ENCODE measurements at places on chromosomes 16 and 17.

DNA sequence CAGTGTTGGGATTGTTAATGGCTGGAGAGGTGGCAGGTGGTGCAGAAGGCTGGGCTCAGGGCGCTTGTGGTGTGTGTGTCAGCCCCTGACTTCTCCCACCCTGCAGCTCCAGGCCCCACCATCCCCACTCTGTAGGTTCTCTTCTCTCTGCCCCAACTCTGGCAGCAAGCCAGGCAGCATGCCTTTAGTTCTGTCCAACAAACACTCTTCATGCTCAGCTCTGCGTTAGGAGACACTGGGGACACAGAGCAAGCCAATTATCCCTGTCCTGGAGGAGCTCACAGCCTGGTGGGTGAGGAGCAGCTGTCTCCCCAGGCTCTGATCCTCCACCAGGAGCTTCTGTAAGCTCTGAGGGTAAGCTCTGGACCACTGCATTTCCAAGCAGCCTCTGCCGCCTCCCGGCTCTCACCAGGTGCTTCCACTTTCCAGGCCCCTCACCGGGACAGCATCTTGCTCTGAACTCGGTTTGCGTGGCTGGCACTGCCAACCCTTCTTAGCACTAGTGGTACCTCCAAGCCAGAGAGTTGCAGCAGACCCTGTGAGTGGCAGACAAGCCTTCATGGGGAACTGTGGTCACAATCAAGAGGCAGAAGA, 34.3 kb upstream of the WSCD1 start:
- peaks cover 8% of the 10 kb centered on the region for H3K27me3 ChIP-seq
- H3K4me1 ChIP-seq, result no peaks in the 10 kb centered on the region
- no peaks in the 10 kb centered on the region for H3K36me3 ChIP-seq
- no peak overlapping the region for H3K27ac ChIP-seq
- H3K4me3 ChIP-seq, result no peak overlapping the region

GRCh38 chr17:62566996-62567578, 60.4 kb upstream of the MRC2 start:
- DNase-seq, result no peak
- peaks cover 8% of the 10 kb centered on the region for H3K36me3 ChIP-seq
- H3K27ac ChIP-seq, result no peak overlapping the region
- no peaks in the 10 kb centered on the region for H3K4me1 ChIP-seq

DNA sequence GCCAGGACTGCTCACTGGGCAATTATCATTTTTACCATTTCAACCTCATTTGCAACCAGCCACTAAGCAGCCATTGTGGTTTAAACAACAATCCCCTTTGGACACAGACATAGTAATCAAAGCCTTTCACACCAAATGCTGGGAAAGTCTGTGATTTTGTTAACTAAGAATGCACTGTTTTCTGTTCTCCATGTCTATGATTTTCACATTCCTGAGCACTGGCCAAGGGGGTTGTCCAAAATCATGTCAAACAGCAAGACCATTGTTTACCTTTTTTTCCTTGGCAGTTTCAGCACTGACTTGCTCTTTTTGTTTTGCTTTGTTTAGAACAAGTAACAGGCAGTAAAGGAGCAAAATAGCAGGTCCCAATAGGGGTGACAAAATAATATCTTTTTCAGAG, 106.3 kb upstream of the SIAH1 start:
- H3K4me1 ChIP-seq, result no peaks in the 10 kb centered on the region
- H3K27ac ChIP-seq, result no peak overlapping the region
- no peak for DNase-seq

DNA sequence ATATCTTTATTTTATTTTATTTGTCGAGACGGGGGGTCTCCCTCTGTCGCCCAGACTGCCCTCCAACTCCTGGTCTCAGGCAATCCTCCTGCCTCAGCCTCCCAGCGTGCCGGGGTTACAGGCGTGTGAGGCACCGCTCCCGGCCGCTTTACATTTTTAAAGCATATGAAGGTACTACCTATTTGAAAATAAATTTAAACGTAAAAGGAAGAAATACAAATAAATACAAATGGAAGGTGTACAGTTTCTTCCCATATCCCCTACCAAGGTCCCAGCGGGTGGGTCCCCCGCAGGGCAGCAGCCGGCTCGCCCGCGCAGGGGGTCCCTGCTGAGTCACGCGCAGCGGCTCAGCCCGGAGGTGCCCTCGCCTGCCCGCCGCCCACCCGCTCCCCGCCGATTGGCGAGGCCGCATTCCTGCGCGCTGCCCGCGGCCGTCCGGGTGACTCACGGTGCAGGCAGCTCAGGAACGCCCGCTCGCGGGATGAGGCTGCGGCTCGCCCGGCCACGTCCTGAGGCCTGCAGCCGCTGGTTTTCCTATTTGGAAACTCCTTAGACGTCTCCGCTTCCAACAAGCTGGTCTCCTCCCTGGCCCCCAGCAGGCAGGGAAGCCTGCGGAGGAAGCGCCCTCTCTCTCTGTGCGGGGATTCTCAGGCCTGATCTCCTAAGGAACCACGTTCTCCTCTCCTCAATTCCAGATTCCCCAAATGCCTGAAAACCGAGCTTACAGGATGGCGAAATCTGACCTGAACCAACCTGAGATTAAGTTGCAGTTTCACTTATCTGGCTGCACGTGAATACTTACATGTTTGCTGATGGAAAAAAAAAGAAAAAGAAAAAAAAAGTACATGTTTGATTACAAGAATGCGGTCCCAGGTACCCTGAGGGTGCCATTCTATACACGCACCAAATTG, 54.8 kb upstream of the MAP3K14 start:
- peak overlapping the region; percentile 82 for H3K27ac ChIP-seq
- H3K27me3 ChIP-seq, result peaks cover 23% of the 10 kb centered on the region
- peak overlapping the region; percentile 52 for H3K4me3 ChIP-seq
- H3K36me3 ChIP-seq, result no peaks in the 10 kb centered on the region
- DNase-seq, result no peak
